BE2C (cell line): ENCODE measurements at places on chromosomes 13 and 19.

- DNase-seq: no peak
Observed at GRCh38 chr19:18428173-18428786, 9.1 kb downstream of the SSBP4 start.

DNA sequence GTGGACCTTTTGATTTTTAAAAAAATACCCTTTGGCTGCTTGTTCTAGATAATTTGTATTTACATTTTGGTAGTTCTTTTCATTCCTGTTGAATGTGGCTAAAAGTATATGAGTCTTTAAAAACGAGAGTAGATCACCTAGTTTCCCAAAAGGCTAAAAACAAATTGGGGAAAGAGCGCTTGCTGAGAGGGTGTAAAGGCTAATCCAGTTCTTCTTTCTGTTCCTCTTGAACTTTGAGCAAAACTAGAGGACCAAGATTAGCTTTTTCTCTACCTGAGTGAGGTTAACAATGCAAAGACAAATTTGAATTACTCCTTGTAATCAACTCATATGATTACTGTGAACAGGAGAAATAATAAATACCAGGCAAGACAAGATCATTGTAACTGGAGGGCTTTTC lies 2513.2 kb downstream of the PCDH9 start:
- DNase-seq: no peak

- no peak for DNase-seq
Observed at GRCh38 chr13:99516153-99516929, 15.1 kb downstream of the TM9SF2 start.

GRCh38 chr13:102983496-102983895 lies 82.7 kb downstream of the SLC10A2 start:
- no peak for DNase-seq

- DNase-seq: peak; percentile 73
Observed at GRCh38 chr19:8334458-8335342, 8.4 kb downstream of the KANK3 start.

DNA sequence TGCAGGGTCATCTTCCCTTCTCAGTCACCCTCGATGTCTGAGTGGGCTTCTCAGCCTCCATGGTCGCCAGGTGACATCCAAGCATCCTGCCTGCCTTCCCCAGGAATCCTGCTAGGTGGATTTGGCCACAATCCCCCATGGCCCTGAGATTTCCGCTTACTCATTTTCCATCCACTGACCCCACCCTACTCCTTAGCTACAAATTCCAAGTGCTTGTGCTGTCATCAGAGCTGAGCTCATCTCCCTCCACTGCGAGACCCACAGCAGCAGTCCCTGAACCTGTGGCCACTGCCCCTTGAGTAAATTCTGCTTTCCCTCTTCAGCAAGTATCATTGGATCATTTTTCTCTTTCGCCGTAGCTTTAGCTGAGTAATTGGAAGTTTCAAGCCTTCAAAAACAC lies 90.5 kb upstream of the ANKRD10 start:
- no peak for DNase-seq

GRCh38 chr19:58291943-58292342 lies 13.2 kb downstream of the ZNF8 start:
- DNase-seq: no peak

GRCh38 chr19:47438793-47439220 lies 19.5 kb upstream of the MEIS3 start:
- no peak for DNase-seq

DNA sequence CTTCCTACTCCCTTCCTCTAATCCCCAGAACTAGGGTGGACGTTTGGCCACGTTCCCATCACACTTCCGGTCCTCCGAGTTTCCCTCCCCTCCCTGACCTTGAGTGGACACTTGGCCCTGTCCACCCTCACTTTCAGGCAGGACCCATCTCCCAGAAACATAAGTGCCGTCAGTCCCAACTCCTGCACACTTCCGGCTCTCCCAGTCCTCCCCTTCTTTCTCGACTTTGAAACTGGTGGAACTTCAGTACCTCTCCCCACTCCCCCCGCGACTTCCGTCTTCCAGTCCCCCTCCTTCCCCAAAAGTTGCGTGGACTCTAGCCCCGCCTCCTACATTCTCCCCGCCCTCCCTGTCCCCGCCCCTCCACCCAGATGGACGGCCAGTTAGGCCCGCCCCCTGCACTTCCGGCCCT lies 278 bp upstream of the ZNF274 start:
- DNase-seq: no peak

- no peak for DNase-seq
Observed at GRCh38 chr13:66837246-66837645, 392.9 kb downstream of the PCDH9 start.

DNA sequence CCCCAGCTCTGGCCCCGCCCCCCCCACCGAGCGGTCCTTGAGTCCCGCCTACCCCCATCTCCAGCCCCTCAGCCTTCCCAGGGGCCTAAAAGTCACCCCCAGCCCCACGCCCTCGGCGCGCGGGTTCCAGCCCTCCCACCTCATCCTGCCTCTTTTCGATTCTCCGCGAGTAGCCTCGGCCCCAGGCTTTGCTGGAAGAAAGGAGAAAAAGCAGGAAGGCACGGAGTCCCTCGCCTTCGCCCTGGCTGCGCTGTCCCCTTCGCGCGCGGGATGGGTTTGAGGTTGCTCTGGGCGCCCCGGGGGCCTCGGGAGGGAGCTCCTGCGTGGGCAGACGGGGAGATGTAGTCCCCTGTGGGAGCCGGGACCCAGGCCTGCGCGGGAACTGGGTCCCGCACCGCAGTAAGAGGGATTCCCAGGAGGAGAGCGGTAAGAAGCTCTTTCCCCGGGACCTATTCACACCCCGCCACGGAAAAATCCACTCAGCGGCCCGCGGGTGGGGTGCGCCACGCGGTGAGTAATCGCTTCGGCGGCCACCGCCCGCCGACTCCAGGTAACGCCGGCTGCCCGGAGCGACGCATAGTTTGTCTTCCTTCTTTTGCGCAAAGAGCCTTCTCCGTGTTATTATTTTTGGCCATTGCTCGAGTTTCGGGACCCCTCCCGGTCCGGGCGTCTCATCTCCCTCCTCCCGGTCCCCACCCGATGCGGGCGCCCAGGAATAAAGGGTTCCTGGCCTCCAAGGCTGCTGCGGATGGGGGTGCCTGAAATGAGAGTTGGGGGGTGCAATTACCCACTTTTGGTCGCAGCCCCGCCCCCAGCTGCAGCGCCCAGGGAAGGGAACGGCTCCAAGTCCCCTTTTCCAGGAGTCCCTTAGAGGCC lies 865 bp upstream of the CRLF1 start:
- no peak for DNase-seq

GRCh38 chr13:106625578-106625977 lies 57.6 kb upstream of the ARGLU1 start:
- DNase-seq: no peak

- DNase-seq: no peak
Observed at GRCh38 chr13:41654796-41655195, 197.4 kb downstream of the RGCC start.

DNA sequence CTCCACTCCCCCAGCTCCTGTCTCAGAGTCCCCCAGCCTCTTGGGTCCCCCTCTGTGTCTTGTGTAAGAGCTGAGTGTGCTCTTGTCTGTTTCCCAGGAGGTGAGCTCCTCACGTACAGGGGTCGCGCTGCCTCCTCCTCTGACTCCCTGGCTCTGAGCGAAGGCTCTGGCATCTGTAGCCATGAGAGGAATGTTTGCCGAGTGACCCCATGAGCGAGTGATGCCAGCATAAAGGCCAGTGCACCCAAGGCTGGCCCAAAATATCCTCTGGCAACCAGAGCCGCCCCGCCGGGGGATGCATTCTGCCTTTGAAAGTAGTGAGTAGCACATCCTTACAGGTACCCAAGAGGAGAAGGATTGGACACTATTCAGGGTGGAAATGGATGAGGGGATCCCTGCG lies 26.2 kb upstream of the C19orf12 start:
- DNase-seq: no peak

DNA sequence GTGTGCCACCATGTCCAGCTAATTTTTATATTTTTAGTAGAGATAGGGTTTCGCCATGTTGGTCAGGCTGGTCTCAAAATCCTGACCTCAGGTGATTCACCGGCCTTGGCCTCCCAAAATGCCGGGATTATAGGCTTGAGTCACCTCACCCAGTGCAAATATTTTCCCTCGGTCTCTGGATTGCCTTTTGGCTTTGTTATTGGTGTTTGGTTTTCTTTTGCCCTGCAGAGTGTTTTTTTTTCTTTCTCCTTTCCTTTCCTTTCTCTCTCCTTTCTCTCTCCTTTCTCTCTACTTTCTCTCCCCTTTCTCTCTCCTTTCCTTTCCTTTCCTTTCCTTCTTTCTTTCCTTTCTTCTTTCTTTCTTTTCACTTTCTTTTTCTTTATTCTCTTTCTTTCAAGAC lies 33.2 kb downstream of the KDM4B start:
- DNase-seq: no peak

- DNase-seq: no peak
Observed at GRCh38 chr13:75299913-75300862, 181.8 kb downstream of the TBC1D4 start.

GRCh38 chr13:89407357-89407756 lies 1736.2 kb downstream of the SLITRK5 start:
- DNase-seq: no peak

- DNase-seq: no peak
Observed at GRCh38 chr13:32086366-32086765, 54.8 kb downstream of the FRY start.

GRCh38 chr13:100733261-100733660 lies 58.7 kb upstream of the TMTC4 start:
- DNase-seq: no peak

GRCh38 chr13:44806826-44807225 lies 182.4 kb downstream of the NUFIP1 start:
- DNase-seq: no peak

DNA sequence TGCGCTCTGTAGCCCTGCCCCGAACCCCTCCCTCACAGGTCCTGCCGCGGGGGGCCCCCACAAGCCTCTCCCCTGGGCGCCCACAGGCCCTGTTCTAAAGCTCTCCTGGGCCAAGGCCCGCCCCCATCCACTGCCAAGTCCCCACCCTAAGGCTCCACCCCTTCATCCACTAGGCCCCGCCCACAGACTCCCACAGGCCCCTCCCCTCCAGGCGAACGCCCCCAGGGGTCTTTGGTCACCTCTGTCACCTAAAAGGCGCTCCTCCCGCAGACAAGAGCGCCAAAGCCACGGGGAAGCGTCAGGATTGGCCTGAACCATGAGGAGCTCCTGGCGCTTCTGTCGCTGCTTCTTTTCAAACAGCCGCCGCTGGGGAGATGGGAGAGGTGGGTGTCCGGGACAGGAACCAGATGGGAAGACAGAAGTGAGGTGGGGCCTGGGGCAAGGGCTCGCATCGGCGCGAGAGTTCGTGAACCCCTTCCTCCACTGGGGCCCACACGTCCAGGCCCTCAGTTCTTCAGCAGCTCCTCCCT lies 2.3 kb downstream of the TULP2 start:
- peak; percentile 83 for DNase-seq
